AG09309 (cell line): ENCODE measurements at places on chromosomes 4 and X.

DNA sequence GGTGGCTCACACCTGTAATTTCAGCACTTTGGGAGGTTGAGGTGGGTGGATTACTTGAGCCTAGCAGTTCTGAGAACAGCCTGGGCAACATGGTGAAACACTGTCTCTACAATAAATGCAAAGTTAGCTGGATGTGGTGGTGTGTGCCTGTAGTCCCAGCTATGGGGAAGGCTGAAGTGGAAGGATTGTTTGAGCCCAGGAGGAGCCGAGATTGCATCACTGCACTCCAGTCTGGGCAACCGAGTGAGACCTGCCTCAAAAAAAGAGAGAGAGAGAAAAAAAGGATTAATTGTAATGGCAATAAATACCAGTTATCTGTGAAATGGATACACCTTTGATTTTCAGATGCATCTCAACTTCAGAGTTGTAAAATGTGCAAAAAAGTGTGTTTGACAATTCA lies 58.8 kb downstream of the SPRY1 start:
- DNase-seq, result no peak

DNA sequence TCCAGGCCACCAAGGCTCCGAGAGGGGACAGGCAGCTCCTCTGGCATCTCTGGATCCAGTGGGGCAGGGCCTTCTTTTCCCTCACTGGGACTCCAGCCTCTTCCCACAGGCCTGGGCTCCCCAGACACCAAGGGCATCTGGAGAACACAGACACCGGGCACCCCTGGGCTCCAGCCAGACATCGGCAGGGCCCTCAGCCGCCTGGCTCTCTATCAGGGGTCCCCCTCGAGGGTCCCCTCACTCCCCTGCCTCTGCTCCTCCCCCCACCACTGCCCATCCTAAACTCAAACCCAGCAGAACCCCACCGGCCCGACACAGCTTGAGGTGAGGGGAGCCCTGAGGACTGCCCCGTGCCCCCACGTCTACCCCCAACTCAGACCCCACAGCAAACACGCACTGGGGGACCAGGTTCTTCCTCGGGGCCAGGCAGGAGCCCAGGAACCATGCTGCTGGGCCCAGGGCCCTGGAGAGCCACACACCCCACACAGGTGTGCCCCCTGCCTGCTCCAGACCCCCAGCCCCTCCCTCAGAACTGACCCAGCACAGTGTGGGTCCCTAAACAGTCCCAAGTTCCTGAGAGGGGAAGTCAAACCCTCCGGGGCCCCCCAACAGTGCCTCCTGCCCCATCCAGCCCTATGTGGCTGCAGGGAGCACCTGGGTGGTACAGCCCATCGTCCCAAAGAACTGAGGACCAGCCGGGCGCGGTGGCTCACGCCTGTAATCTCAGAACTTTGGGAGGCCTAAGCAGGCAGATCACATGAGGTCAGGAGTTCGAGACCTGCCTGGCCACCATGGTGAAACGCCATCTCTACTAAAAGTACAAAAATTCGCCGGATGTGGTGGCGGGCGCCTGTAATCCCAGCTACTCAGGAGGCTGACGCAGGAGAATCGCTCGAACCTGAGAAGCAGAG lies 86.8 kb downstream of the FAM53A start:
- no peak for DNase-seq

DNA sequence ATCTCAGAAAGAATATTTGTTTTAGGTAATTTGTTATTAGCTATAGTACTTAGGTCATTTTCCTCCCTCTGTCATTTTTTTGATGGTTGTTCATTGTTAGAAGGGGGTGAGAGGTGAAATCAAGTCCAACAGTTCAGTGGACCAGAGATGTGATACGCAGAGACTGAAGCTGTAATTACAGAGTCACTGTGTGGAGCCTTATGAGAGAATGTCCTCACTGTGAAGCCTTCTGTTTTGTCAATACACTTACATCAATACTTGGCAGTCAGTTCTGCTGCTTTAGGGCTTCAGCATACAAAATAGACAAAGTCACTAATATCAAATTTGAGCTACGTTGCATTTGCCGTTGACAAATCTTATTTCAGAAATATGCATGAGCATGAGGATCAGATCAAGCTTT lies 692.5 kb downstream of the C4orf33 start:
- DNase-seq, result no peak

GRCh38 chrX:10087391-10087790 lies 69.4 kb upstream of the CLCN4 start:
- no peak for DNase-seq

DNA sequence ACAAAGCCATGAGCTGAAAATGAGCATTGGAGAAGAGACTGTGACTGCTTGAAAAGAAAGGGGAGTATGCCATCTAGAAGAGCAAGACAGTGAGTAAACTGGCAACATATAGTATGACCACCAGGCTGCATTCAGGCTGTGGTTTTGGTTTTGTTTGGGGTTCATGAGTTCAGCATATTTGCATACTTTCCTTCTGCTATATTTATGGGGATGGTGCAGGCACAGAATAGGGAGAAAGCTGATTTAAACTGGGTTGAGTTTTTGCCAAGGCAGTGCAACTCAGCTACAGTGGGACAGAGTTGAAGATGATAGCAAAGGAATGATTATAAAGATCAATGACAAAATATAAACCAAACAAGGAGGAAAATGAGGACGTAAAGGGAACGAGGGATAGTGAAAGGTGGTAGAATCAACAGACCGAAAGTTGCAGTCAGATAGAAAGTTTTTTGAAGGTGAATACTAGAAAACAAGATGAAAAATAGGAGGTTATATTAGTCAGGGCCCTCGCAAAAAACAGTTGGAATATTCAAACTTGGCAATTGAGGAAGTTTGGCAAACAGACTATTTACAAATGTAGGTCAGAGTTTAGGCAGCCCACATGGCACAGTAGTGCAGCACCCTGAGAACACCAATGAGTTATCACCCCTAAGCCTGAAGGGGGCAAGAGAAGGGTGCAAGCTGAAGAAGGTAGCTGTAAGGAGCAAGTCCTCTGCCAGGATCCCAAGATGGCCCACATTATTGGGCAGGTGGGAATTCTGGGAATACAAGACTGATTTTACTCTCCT lies 114.8 kb upstream of the MAP9 start:
- DNase-seq, result no peak

- no peak for DNase-seq
These were observed 702 bp downstream of the KLHL5 start for GRCh38 chr4:39062770-39063097.

DNA sequence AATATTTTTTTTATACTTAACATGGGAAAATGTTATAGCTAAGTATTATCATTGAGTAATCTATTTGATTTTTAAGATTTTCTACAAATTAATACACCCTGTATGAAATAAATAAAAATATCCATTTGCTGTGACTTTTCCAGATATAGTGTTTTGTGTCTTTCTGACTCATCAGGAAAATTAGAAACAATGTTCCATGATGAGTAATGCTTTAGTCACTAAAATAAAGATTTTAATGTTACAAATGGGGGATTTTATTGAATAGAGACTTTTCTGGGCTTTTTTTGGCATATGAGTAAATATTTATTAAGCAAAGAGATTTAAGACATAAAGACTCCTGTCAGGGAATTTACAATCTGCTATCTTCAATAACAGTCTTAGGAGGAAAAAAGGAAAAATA lies 279.2 kb upstream of the NOCT start:
- DNase-seq, result no peak

- DNase-seq, result no peak
These were observed 18.2 kb downstream of the BCOR start for GRCh38 chrX:40079572-40079971.

DNA sequence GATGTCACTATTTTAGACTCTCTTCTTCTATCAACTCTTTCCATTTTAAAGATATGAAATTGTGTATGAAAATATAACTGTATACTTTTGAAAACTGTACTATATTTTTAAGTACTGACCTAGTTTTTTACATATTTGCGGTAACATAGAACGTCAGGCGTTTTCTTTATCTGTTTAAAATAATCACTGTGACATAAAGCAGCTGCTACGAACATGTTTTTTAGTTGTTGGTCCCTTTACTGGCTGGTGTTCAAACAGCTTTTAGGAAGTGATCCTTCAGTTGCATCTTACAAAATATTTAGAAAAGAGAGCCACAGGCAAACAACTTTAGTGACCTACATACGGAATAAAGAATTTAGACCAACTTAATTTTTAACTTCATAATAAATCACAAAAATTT lies 73.1 kb downstream of the METTL14 start:
- DNase-seq, result no peak

DNA sequence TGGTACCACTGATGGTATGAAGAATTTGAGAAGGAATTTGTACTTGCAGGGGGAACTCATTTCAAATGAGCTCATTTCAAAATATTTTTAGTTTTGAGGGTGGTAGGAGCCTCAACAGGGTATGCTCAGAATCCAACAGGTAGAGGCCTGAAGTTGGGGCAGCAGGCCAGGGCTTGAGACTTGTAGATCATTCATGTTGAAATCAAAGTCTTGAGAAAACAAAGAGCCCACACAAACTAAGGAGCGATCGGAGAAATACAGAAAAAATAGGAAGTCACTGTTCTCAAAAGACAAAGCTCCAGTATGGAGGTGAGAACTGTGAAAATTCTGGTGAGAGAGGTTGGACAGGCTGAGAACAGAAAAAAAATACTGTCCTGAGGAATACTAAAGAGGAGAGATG lies 979 bp upstream of the SLC9A6 start:
- no peak for DNase-seq

GRCh38 chr4:21710179-21710835 lies 238.3 kb downstream of the KCNIP4 start:
- no peak for DNase-seq

- DNase-seq, result no peak
These were observed 151.4 kb downstream of the BANK1 start for GRCh38 chr4:101941816-101942358.

DNA sequence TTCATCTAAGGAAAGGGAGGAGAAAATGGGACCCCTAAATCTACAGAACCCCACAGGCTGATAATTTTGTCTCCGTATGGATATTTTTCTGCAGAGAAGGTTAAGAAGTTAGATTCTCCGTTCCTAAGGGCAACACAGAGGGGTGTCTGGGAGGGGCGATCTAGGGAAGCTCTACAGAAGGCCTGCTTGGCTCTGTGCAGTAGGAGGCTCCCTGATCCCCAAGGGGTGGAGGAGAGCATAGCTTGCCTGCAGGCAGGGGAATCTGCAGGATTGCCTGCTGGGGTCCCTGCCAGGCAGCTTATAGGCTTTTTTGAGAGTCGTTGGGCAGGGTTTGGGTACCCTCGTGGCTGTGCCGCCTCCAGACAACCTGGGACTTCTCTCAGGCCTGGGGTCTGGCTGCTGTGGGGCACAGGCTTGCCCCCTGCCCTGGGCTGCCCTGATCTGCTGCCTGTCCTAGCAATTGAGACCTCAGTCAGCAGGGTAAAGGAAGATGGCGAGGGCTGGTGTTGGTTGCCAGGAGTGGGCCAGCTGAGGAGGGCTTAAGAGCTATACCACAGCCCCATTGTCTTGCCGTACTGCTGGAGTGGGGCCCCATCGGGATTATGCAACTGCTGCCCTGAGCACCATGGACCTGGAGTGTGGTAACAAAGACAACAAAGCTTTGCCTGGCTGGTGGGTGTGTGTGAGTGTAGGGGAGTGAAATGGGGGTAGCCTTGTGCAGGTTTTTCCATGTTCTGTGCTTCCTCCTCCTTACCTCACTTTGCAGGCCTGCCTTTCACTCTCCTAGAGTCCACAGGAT lies 74.1 kb downstream of the EFNB1 start:
- no peak for DNase-seq

DNA sequence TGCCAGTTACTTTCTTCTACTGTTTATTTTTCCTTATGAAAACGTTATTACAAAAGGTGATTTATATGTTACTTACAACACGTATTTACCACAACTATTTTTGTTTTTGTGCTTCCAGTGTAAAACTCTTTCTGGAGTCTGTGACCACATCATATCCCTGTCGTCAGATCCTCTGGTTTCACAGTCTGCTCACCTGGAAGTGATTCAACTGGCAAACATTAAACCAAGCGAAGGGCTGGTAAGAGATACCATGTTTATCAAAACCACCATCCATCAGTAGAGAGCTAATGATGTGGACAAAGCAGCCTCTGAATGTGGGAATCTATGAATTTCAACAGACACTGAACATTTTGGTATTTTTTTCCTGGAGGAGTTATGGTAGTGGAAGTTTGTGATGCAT lies 116.1 kb downstream of the CNKSR2 start:
- DNase-seq, result no peak

DNA sequence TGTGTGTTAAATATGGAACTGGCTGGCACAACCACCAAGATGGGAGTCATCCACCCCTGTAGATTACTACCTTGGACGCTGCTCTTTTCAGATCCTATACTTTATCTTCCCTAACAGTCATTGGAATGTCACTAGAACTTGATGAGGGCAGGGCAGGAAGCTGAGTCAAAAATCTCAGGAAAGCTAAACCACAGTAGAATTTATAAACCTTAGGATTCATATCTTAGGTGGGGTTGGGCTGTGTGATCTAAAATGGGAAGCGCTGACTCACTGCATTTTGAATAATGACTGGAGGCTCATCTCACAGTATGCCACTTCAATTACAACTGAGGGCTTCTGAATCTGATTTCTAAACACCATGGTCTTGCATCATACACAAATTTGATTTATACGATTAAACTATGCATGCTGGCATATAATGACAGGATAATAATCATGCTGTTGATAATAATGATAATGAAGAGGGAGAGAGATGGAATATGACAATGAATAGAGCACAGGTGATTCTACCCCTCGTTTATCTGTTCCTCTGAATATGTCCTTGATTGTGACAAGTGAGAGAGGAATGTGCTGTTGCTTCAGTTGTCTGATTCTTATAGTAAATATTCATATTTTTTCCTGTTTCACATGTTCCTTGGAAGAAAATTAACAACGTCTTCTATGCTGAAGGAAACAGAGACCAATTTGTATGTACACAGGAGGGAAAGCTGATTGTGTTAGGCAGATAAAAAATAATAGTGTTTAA lies 270.3 kb upstream of the HS3ST1 start:
- no peak for DNase-seq

DNA sequence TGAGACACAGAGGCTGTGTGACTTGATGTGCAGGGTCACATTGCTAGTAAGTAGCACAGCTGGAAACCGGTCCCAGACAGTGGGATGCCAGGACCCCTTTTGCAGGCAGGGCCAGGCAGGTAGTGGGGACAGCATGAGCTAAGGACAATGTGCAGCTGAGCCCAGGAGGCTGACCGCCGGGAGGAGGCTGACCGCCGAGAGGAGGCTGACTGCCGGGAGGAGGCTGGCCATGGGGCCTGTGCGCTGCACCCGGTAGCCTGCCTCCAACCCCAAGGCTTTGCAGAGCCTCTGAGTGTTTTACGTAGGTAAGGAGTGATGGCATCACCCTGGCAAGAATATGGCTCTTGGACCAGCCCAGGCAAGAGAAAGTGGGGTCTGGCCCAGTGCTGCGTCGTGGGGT lies 58.9 kb downstream of the TBC1D14 start:
- DNase-seq, result no peak

DNA sequence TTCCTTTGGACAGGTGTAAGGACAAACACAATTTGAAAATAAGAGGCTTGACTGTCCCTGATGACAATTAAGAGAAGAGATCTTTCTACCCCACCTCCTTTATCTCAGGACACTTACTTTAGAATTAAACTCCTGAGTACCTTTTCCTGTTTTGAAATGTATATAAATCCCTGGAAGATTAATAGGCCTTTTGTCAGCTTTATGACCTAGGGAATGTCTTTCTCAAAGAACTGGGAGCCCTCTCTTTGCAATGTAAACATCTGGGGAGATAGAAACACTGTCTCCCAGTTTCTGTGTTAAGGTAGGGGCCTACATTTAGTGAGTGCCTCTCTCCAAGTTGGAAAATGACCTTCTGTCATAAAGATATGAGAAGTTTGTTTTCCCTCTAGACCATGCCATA lies 31.7 kb downstream of the AGA start:
- DNase-seq, result no peak
